PC-3 (cell line): ENCODE measurements at places on chromosomes 3 and 15. TPM values are rescaled to one million over a fixed set of nuclear protein-coding genes. Genes with fewer than 3 reads are reported as not detected.

SAMD7 gene
- total RNA-seq, result not detected in 2 replicates

EFCC1 gene
- not detected in 2 replicates for total RNA-seq

PPIP5K1 gene
- total RNA-seq, result 19.8 and 24.9 TPM in 2 replicates

GREM1 gene
- 0.58 and 1.6 TPM in 2 replicates for total RNA-seq

HESX1 gene
- 3.9 TPM in 1 of 2 replicates, not detected in the other for total RNA-seq

SCAANT1 gene
- not detected in 2 replicates for total RNA-seq

PEX5L gene
- 0.69 and 0.86 TPM in 2 replicates for total RNA-seq

CELSR3 gene
- 0.92 and 1.1 TPM in 2 replicates for total RNA-seq

HAUS2 gene
- total RNA-seq, result 36.5 and 44.1 TPM in 2 replicates

DNA sequence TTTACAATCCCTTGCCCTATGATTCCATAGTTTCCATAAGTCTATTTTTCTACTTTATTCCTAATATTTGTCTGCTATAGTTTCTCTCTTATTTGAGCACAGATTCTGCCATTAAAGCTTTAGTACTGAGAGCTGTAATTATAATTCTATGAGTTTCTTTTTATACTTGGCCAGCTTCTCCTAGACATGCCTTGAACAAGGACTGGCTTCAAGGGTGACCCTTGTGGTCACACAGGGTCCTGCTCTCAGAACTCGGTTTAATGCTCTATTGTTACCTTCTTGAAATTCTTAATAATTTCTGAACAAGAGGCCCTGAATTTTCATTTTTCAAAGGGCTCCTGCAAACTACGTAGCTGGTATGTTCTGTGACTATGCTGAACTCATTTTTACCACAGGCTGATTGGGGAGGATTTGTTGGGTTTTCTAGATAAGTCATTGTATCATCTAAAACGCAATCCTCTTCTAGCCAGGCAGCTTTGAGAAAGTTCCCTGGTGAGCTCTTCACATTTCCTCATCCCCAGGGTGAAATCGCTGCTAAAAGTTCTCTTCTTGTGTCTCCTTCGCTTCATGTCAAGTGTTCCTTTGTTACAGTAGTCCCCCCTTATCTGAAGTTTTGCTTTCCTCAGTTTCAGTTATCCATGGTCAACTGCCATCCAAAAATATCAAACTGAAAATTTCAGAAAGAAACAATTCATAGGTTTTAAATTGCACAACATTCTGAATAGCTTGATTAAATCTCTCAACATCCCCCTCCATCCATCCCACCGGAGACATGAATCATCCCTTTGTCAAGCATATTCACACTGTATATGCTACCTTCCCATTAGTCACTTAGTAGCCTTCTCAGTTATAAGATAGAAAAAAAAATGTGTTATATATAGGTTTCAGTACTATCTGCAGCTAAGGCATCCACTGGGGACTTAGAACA lies 12.6 kb upstream of the PLCL2 start:
- H3K4me1 ChIP-seq, result peaks cover 16% of the 10 kb centered on the region
- peak overlapping the region; percentile 64 for H3K27ac ChIP-seq
- peak; percentile 80 for DNase-seq
- H3K36me3 ChIP-seq, result no peaks in the 10 kb centered on the region
- no peaks in the 10 kb centered on the region for H3K27me3 ChIP-seq

DNA sequence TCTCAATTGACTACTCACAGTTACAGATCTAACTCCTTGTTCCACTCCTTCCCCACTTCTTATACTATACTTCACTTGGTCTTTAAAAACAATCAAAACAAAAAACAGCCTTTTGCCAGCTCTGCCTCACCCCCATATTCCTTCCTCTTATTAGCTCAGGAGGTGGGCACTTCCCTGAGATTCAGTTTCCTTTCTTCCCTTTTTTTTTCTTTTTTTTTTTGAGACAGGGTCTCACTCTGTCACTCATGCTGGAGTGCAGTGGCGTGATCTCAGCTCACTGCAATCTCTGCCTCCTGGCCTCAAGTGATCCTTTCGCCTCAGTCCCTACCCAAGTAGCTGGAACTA lies 6.9 kb downstream of the C3orf62 start:
- H3K27me3 ChIP-seq, result no peaks in the 10 kb centered on the region
- no peaks in the 10 kb centered on the region; the same call in 1 of the 2 replicates for H3K36me3 ChIP-seq
- H3K4me1 ChIP-seq, result no peaks in the 10 kb centered on the region
- no peak overlapping the region for H3K4me3 ChIP-seq
- no peak for DNase-seq

DNA sequence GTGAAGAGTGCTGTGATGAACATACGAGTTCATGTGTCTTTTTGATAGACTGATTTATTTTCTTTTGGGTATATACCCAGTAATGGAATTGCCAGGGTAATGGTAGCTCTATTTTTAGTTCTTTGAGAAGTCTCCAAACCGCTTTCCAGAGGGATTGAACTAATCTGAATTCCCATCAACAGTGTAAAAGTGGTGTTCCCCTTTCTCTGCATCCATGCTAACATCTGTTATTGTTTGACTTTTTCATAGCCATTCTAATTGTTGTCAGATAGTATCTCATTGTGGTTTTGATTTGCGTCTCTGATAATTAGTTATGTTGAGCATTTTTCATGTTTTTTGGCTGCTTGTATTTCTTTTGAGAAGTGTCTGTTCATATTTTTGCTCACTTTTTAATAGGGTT lies 54.8 kb upstream of the UTS2B start:
- H3K4me3 ChIP-seq, result no peak overlapping the region
- no peaks in the 10 kb centered on the region for H3K27me3 ChIP-seq
- no peak for DNase-seq

DNA sequence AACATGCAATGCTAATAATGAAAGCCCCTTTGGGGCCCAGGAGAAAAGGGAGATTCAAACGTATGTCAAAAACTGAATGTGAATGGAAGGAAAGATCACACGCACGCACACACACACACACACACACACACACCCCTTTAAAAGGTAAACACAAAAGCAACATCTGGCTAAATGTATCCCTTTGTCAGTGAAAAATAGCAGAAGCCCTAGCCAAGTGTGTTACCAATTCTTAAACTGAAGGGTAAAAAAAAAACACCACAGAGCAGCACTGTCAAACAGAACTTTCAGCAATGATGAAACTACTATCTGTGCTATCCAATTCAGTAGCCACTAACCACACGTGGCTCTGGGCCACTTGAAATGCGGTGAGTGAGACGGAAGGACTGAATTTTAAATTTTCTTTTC lies 4.9 kb downstream of the RFTN1 start:
- H3K36me3 ChIP-seq, result no peaks in the 10 kb centered on the region
- H3K27ac ChIP-seq, result no peak overlapping the region
- H3K4me1 ChIP-seq, result no peaks in the 10 kb centered on the region
- no peaks in the 10 kb centered on the region for H3K27me3 ChIP-seq

DNA sequence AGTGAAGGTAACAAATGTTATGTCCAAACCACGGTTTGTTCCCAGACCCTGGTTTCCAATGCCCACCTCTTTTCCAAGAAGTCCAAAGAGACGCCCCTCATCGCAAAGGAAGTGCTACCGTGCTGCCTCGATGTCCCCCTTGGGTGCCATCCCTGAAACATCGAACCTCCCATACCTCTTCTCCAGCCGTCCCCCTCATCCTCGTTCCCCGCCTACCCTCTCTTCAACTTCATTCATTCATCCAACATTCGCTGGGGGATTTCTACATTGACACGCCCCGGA lies 467 bp downstream of the TIPIN start:
- H3K4me3 ChIP-seq, result peak overlapping the region; percentile 89
- H3K36me3 ChIP-seq, result no peaks in the 10 kb centered on the region
- DNase-seq, result no peak
- no peaks in the 10 kb centered on the region for H3K27me3 ChIP-seq
- H3K4me1 ChIP-seq, result peaks cover 16% of the 10 kb centered on the region

- no peak overlapping the region for H3K4me3 ChIP-seq
- H3K36me3 ChIP-seq, result no peaks in the 10 kb centered on the region
- no peak for DNase-seq
- H3K27ac ChIP-seq, result no peak overlapping the region
- H3K27me3 ChIP-seq, result no peaks in the 10 kb centered on the region
These were observed 17.9 kb downstream of the ATP11B start for GRCh38 chr3:182811269-182811596.

DNA sequence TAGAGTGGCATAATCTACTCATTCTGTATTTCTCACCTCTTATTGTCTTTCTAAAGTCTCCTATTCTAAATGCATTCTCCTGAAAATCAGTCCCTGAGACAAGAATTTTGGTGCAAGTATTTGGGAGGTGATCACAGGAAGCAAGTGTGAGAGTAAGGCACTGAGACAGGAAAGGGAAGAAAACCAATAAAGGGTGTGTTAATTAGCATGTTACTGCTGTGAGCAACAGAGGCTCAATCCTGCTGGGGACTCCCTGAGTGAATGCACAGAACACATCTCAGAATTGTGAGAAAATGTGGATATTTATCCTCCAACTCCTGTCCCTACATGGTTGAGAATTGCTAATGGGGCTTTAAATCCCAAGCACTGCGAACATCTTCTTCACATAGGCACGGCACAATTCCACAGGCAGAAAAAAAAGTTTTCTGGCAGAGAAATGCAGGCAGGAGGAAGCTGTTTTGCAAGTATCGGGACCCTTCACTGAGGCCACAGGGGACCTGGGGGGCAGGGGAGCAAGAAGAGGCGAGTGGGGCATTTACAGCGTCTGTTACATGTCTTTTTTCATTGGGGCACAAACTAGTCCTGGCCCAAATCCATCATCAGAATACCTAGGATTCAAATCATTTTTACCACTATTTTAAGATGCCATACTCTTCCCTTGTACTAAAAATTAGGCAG lies 27.2 kb upstream of the STT3B start:
- no peaks in the 10 kb centered on the region for H3K36me3 ChIP-seq
- H3K4me3 ChIP-seq, result no peak overlapping the region
- H3K27ac ChIP-seq, result no peak overlapping the region
- peaks cover 8% of the 10 kb centered on the region; the same call in 1 of the 2 replicates for H3K27me3 ChIP-seq
- no peaks in the 10 kb centered on the region for H3K4me1 ChIP-seq
- DNase-seq, result no peak

DNA sequence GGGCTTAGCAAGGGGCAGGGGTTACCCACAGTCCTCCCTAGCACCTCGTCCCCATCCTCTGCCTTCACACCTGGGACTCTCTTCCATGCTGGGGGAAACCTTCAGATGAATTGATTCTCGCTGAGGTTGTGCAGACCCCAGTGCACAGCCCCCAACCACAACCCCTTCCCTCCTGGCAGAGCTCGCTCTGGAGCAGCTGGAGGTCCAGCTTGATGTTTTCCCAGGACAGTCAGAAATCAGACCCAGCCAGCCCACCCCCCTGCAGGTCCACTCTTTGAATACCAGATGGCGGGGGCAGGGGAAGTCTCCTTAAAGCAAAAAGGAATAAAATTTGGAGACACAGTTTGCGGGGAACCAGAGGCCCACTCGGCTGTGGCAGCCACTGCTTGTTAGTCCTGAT lies 234.4 kb downstream of the XXYLT1 start:
- H3K4me1 ChIP-seq, result peaks cover 37% of the 10 kb centered on the region
- no peaks in the 10 kb centered on the region for H3K36me3 ChIP-seq
- no peaks in the 10 kb centered on the region for H3K27me3 ChIP-seq
- H3K27ac ChIP-seq, result no peak overlapping the region
- H3K4me3 ChIP-seq, result no peak overlapping the region

DNA sequence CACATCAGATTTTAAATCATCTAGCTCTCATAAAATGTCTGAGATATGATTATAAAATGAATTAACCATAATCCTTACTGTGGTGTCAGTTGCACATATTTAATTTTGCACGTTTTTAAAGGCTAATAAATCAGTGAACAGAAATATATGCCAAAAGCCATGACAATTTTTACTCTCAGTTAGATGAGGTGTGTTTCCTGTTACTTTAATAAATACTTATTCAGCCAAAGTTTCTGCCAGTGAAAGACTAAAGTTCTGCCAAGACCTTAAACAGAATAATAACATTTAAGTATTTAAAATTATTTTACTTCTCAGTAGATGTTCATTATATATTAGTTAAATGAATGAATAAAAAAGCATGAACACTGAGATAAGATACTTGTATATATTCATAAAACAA lies 1150.1 kb downstream of the NAALADL2 start:
- H3K4me1 ChIP-seq, result no peaks in the 10 kb centered on the region
- H3K27ac ChIP-seq, result no peak overlapping the region
- H3K27me3 ChIP-seq, result no peaks in the 10 kb centered on the region
- H3K36me3 ChIP-seq, result no peaks in the 10 kb centered on the region
- DNase-seq, result no peak
- no peak overlapping the region for H3K4me3 ChIP-seq

- no peaks in the 10 kb centered on the region for H3K36me3 ChIP-seq
- H3K27ac ChIP-seq, result no peak overlapping the region
- no peaks in the 10 kb centered on the region for H3K27me3 ChIP-seq
- H3K4me1 ChIP-seq, result no peaks in the 10 kb centered on the region
These were observed 106.3 kb upstream of the ANKRD28 start for GRCh38 chr3:15903759-15904720.

GRCh38 chr15:92677999-92678398 lies 22.4 kb upstream of the FAM174B start:
- peaks cover 7% of the 10 kb centered on the region; the same call in 1 of the 2 replicates for H3K4me1 ChIP-seq
- no peaks in the 10 kb centered on the region for H3K36me3 ChIP-seq
- DNase-seq, result no peak
- H3K27me3 ChIP-seq, result no peaks in the 10 kb centered on the region

GRCh38 chr3:103767635-103768034 lies 1332.8 kb downstream of the ZPLD1 start:
- H3K36me3 ChIP-seq, result no peaks in the 10 kb centered on the region
- H3K4me3 ChIP-seq, result no peak overlapping the region
- DNase-seq, result no peak
- H3K4me1 ChIP-seq, result no peaks in the 10 kb centered on the region

- peaks cover 11% of the 10 kb centered on the region for H3K4me1 ChIP-seq
- no peak overlapping the region for H3K4me3 ChIP-seq
- no peaks in the 10 kb centered on the region for H3K27me3 ChIP-seq
- DNase-seq, result no peak
- no peak overlapping the region for H3K27ac ChIP-seq
These were observed 18.3 kb upstream of the SEMA3F start for GRCh38 chr3:50136714-50137405.

DNA sequence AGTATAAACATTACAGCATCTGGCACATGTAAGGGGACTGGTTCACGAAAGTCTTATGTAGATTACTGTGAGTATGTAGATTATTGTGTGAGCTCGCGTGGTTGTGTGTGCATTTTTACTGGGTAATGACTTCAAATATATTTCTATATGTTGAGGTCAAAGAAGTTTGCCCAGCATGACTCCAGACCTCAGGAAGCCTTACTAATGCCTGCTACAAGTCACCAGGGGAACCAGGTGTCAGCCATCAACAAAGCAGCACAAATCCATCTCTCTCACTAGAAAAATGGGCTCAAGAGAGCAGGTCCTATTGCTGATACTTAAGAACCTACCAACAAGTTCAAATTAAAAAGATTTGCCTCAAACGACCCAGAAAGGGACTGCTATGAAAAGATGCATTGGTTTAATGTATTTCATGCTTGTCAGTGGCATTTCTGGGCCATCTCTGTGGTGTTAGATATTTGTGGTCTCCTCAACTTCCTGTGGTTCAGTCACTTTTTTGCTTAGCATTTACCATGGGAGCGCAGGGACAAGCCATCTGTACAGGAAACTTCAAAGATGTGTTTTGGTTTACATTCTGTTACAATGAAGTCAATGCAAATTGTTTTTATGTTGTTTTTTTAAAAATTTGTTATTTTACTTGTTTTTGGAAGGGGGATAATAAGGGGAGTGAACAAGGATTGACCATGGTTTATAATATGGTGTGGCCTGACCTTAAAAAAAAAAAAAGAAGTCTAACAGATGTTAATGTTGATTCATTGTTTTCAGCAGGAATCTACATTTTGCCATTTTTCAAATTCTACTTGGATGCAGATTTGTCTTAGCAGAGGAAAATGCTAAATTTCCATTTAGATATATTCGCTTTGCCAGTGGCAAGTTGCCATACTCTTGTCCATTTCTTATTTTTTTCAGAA lies 172.1 kb upstream of the ADAMTS9 start:
- no peak for DNase-seq
- no peaks in the 10 kb centered on the region for H3K4me1 ChIP-seq
- no peak overlapping the region for H3K4me3 ChIP-seq
- no peaks in the 10 kb centered on the region for H3K27me3 ChIP-seq
